Esophagus muscularis mucosa (tissue), 4 donors: ENCODE measurements at places on chromosomes 3 and 15. TPM values are rescaled to one million over a fixed set of nuclear protein-coding genes. Genes with fewer than 3 reads are reported as not detected.

- peaks cover 8% of the 10 kb centered on the region for H3K4me1 ChIP-seq
- H3K27me3 ChIP-seq: no peaks in the 10 kb centered on the region
- no peak overlapping the region for H3K4me3 ChIP-seq
- H3K36me3 ChIP-seq: peaks cover 61% of the 10 kb centered on the region
- DNase-seq: no peak
These were observed 33.5 kb upstream of the DCUN1D1 start for GRCh38 chr3:183013856-183014255.

- no peaks in the 10 kb centered on the region for H3K36me3 ChIP-seq
- H3K27me3 ChIP-seq: no peaks in the 10 kb centered on the region
- peak overlapping the region; percentile 74 for H3K27ac ChIP-seq
- H3K4me1 ChIP-seq: peaks cover 76% of the 10 kb centered on the region
- DNase-seq: no peak
These were observed 62.4 kb downstream of the MBNL1 start for GRCh38 chr3:152331018-152331541.

- DNase-seq: no peak
- H3K36me3 ChIP-seq: peaks cover 67% of the 10 kb centered on the region
- peaks cover 12% of the 10 kb centered on the region for H3K4me1 ChIP-seq
- H3K27me3 ChIP-seq: no peaks in the 10 kb centered on the region
These were observed 13.7 kb downstream of the MAP6D1 start for GRCh38 chr3:183811638-183812037.

- H3K4me3 ChIP-seq: no peak overlapping the region
- peaks cover 15% of the 10 kb centered on the region for H3K36me3 ChIP-seq
- peaks cover 2% of the 10 kb centered on the region for H3K4me1 ChIP-seq
These were observed 104.2 kb downstream of the CBLB start for GRCh38 chr3:105764378-105765307.

DNA sequence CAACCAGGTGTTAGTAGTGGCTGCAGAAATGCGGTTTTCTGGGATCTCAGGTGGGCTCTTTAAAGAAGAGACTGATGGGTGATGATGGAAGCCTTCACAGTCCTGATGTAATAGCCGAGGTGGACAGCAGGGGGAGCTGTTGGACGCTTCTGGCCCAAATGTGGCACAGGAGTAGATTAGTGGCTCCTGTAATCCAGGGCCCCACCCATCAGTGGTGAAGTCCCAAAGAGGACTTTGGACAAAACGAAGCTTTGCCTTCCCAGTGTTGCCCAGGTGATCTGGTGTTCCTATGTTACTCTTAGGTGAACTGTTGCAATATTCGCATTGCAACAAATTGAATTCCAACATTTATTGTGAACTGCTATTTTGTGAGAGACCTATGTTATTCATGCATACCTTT lies 31.8 kb upstream of the MYZAP start:
- H3K4me1 ChIP-seq: peaks cover 24% of the 10 kb centered on the region
- H3K36me3 ChIP-seq: no peaks in the 10 kb centered on the region
- H3K4me3 ChIP-seq: no peak overlapping the region
- H3K27ac ChIP-seq: no peak overlapping the region

GRCh38 chr3:114879059-114880031 lies 267.7 kb downstream of the ZBTB20 start:
- DNase-seq: no peak
- H3K27me3 ChIP-seq: no peaks in the 10 kb centered on the region
- H3K36me3 ChIP-seq: no peaks in the 10 kb centered on the region

GRCh38 chr3:56135941-56136340 lies 332.3 kb downstream of the ERC2 start:
- H3K4me1 ChIP-seq: peaks cover 22% of the 10 kb centered on the region
- no peak overlapping the region for H3K27ac ChIP-seq
- H3K27me3 ChIP-seq: no peaks in the 10 kb centered on the region
- no peak for DNase-seq
- no peak overlapping the region for H3K4me3 ChIP-seq

DNA sequence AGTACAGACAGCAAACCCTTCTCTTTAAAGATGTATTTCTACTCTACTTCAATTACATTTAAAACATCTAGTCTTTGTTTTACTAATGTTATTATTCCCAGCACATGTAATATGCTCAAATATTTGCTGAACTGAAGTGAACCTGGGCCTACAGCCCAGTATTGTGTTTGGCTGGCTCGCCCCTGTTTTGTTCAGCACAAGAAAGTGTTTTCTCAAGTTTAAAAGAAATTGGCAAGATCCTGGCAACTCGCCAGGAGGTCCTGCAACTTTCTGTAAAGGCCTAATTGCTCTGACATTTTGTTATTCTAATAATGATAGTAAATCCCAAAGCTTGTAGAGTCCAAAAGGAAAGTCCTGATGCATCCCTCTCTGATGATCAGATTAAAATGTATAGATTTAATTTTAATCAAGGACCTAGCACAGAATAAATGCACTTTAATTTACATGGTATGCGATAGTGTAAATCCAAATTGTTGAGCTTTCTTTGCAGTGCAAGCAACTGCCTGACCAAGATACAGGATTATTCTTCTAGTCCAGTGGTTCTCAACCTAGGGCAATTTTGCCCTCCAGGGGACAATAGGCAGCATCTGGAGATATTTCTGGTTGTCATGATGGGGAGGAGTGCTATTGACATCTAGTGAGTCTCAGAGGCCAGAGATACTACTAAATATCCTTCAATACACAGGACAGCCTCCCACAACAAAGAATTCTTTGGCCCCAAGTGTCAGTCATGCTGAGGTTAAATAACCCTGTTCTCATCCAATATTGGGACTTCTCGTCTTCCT lies 35.7 kb upstream of the TMOD3 start:
- no peak overlapping the region for H3K27ac ChIP-seq
- H3K36me3 ChIP-seq: peaks cover 6% of the 10 kb centered on the region
- peaks cover 4% of the 10 kb centered on the region for H3K4me1 ChIP-seq
- H3K4me3 ChIP-seq: no peak overlapping the region
- DNase-seq: no peak

DNA sequence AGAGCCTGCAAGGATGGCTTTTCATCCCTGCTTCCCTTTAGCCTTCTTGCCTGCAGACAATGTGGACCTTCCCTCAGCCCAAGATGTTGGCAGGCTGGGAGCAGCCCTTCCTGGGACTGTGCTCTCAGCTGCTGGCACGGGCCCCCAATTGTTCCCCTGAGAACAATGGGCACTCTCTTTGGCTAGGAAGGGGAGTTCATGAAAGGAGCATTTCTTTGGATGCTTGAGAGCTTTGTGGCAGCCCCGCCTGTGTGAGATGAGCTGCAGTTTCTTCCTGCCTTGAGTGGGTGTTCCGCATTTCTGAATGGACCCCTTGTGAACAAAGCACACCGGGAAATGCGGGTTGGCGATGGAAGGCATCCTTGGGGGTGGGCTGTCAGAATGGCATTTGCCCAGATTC lies 35.0 kb upstream of the BSN start:
- peak overlapping the region; percentile 18 for H3K27ac ChIP-seq
- peaks cover 45% of the 10 kb centered on the region for H3K36me3 ChIP-seq
- H3K27me3 ChIP-seq: no peaks in the 10 kb centered on the region
- no peak overlapping the region for H3K4me3 ChIP-seq
- DNase-seq: no peak
- peaks cover 14% of the 10 kb centered on the region for H3K4me1 ChIP-seq

DNA sequence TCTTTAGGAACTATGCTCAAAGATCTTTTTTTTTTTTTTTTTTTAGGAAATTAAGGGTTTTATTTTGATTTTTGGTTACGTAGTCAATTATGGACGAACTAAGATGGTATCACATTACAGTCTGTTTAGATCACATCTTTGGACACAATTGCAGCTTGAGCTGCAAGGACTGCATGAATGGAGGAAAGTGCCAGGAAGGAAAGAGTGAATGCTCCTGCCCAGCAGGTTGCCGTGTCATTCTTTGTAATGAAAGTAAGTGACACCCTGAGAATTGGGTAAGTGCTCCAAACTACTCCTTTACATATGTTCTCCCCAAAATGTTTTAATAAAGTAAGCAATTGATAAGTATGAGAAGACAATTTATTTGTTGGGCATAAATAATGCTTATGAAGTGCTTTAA lies 716.5 kb upstream of the GOLIM4 start:
- no peak overlapping the region for H3K4me3 ChIP-seq
- no peak for DNase-seq
- no peaks in the 10 kb centered on the region for H3K27me3 ChIP-seq

Gene C3orf38
- total RNA-seq: 15.4 TPM

DNA sequence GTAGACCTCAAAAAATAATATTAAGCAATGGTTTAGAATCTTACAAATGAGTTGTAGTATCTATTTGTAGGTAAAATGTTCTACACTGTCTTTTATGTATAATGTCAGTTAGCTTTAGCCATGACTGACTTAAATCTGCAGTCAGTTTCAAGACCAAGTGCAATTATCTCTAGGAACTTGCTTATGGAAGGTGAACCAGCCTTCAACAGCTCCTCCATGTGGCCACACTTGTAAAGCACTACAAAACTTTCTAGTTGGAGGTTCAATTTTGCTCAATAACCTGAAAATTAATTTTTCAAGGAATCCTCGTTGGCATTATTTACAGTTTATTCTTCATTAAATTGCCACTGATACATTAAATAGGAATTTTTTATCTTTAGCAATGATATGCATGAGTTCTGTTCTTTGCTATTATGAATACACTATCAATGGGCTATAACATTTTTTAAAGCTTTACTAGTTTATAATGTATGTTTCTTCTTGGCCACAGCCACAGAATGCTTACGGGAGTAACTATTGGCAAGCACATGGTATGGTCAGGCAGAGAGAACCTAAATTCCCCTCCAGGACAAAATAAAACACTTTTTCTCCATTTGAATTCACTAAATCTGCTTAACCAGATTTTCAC lies 315.3 kb upstream of the UBE2E2 start:
- DNase-seq: no peak
- H3K36me3 ChIP-seq: no peaks in the 10 kb centered on the region
- no peak overlapping the region for H3K27ac ChIP-seq
- H3K4me3 ChIP-seq: no peak overlapping the region

GRCh38 chr15:65069179-65069578 lies 1.4 kb upstream of the RASL12 start:
- no peaks in the 10 kb centered on the region for H3K27me3 ChIP-seq
- no peaks in the 10 kb centered on the region for H3K36me3 ChIP-seq
- peak overlapping the region; percentile 95 for H3K27ac ChIP-seq

DNA sequence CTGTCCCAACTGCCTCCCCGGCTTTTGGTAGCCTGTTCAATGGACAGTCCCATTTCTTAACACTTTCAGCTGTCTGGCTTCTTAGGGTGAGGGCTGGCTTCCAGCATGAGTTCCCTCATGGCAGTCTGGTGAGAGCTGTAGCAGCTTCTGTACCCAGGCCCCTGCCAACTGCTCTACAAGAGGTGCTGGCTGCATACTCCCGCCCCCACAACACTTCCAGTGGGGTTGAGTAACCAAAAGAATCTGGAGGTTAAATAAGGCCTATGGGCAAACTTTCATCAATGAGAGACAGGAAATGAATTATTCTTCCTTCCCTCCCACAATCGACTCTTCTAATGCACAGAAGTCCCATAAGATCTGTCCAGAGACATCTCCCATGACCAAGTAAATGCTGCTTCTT lies 145.0 kb downstream of the NEK10 start:
- no peak overlapping the region for H3K4me3 ChIP-seq
- H3K27me3 ChIP-seq: no peaks in the 10 kb centered on the region
- DNase-seq: no peak
- no peak overlapping the region for H3K27ac ChIP-seq

DNA sequence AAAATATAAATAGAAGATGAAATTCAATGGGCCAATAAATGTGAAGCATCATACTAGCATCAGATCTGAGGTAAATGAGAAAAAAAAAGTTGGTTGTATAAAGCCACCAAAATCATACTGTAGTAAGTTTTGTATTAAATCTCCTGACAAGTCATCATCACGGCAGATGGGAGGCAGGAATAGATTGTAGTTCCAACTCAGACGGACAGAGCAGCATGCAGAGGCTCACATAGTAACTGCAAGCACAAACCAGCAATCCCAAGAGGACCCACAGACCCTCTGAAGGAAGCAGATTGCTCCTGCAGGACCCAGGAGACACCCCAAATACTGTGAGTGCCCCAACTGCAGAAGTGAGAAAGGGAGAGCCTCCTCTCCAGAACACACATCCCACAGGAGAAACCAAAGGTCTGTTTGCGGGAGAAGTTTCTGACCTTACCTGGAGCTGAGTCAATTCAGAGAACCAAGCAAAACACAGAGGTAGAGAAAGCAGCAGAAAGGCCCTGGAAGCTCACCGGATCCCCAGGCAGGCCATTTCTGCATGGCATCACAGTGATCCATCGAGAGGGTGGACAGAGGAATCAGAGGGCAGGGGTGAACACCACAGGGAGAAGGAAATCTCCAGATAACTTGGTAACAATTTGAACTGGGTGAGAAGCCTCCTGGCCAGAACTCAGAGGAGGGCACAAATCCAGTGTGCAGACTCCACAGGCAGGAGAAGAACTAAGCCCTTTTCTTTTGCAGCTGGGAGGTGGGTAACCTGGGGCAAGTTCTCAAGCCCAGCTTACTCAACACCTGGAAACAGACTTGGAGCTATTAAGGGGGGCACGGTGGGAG lies 141.6 kb upstream of the ARHGEF26 start:
- no peak overlapping the region for H3K4me3 ChIP-seq
- H3K27me3 ChIP-seq: no peaks in the 10 kb centered on the region
- DNase-seq: no peak
- no peaks in the 10 kb centered on the region for H3K36me3 ChIP-seq
- H3K27ac ChIP-seq: no peak overlapping the region
